ENCODE measurements at places on chromosomes 6 and 20.

DNA sequence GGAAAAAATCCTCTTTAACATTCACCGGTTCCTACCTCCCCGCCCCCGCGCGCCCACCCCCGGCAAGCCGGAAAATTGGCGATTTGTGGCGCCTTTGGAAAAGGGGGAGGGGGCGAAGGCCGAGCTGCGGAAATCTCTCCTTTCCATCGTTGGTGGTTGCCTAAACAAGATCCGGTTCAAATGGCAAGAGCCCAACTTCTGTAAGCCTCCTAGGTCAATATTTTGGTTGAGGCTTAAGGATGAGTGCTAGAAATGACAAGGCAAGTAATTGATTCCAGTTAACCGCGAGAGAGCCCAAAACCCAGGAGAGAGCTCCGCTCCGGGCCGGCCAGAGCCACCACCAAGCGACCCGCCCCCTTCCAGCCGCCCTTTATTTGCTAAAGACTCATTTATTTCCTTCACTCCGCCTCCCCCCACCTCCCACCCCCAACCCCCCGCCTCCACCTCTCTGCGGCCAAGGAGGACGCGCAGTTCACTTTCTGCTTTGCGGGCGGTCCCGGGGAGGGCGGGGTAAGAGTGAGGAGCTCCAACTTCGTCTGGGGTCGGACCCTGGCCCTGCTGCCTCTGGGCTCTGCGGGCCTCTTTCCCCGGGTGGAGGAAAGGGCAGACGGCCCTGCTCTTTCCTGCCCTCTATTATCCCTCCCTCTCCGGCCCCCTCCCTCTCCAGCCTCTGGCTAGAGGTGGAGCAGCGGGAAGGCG lies 838 bp upstream of the NKX2-2 start:
- DNase-seq, result no peak

GRCh38 chr20:50127587-50128519 lies 14.9 kb upstream of the UBE2V1 start:
- no peak for DNase-seq

GRCh38 chr6:138655828-138656227 lies 117.7 kb upstream of the CCDC28A start:
- peak; percentile 59 for DNase-seq

GRCh38 chr6:136410201-136411024 lies 120.8 kb upstream of the BCLAF1 start:
- no peak for DNase-seq

DNA sequence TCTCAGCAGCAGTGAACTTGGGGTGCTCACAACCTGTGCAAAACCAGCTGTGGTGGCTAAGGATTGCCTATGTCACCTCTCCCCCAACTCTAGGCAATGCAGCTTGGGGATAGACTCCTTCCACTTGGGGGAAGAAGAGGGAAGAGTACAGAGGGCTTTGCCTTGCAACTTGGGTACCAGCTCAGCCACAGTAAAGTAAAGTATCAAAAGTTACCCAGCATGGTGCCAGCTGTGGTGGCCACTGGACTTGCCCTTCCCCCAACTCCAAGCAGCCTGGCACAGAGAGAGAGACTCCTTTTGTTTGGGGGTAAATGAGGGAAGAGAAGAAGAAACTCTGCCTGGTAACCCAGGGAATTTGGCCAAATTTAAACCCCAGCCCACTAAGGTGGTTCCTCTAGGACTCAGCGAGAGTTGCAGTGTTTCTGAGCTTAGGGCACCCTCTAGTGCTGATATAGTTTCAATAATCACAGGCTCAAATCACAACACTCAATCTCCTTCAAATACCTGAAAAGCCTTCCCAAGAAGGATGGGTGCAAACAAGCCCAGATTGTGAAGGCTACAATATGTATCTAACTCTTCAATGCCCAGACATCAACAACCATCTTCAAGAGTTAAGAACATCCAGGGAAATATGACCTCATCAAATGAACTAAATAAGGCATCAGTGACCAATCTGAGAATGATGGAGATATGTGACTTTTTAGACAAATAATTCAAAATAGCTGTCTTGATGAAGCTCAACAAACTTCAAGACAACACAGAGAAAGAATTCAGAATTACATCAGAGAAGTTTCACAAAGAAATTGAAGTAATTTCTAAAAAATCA lies 7.6 kb upstream of the DEFB129 start:
- DNase-seq, result no peak

- DNase-seq, result no peak
Measured at GRCh38 chr6:143999406-143999805, 8.7 kb downstream of the PLAGL1 start.

DNA sequence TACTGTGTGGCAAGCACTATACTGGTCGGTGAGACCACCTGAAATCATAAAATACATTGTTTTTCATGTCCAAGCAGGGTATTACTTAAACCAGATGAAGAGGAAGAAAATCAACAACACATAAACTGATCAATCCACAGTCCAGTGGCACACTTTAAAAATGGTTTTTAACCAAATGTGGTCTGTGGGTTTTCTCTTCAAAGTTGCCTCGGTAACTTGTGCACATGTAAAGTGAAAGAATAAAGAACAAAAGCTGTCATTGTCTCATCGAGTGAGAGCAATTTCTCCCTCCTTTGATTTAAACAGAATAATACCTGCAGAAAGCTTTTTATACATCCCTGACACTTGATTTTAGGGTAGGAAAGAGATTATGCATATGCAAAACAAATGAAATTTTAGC lies 3.7 kb downstream of the FLRT3 start:
- no peak for DNase-seq

GRCh38 chr6:89818977-89819335 lies 638 bp downstream of the MDN1 start:
- DNase-seq, result peak; percentile 51

DNA sequence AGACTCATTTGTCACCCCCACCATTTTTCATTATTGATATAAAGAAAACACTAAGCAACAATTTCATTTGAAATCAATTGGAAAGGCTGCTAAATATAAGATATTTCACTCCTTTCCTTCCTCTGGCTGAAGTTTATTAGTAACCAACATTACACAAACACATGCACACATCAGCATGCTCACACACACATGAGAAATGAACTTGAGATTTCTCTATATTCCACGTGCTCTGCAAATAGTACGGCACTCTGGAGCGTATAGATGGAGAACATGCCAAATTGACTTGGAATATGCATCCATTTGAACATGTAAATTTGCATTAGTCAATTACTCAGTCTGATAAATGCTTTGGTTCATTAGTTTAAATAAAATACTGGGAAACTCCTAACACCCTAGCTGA lies 37.1 kb upstream of the F13A1 start:
- DNase-seq, result no peak

DNA sequence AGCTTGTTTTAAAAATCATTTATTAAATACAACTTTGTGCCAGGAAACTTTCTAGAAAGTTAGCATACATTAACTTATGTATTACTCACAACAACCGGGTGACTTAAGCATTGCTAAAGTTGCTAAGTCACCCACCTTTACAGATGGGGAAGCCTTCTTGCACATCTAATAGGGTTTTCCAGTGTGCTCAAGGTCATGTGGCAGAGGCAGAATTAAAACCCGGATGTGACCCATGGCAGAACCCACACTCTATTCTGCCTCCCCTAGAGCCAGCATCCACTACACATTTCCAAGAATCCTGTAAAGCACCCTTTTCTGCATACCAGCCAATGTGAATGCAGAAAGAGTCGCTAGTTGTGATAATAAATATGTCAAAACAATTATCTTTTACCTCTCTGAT lies 13.4 kb downstream of the LINC00237 start:
- DNase-seq, result no peak

GRCh38 chr6:105886066-105886813 lies 199.9 kb upstream of the PRDM1 start:
- DNase-seq, result peak; percentile 41

DNA sequence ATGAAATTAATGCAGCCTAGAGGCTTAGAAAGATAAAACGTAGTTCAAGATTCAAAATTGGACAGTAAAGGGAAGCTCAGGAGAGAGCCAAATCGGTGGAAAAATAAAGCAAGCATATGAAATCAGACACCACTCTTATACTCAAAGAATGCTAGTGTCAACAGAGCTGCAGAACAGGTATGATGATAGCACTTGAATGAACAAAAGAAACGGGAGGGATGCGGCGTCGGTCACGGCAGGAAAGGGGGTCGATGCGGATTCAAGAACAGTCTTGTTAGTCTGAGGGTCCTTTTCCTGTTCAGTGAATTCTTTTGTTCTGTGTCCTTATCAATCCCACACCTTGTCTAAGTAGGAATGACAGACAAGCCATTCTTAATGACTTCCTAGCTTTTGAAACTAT lies 114.4 kb downstream of the FOXC1 start:
- no peak for DNase-seq

DNA sequence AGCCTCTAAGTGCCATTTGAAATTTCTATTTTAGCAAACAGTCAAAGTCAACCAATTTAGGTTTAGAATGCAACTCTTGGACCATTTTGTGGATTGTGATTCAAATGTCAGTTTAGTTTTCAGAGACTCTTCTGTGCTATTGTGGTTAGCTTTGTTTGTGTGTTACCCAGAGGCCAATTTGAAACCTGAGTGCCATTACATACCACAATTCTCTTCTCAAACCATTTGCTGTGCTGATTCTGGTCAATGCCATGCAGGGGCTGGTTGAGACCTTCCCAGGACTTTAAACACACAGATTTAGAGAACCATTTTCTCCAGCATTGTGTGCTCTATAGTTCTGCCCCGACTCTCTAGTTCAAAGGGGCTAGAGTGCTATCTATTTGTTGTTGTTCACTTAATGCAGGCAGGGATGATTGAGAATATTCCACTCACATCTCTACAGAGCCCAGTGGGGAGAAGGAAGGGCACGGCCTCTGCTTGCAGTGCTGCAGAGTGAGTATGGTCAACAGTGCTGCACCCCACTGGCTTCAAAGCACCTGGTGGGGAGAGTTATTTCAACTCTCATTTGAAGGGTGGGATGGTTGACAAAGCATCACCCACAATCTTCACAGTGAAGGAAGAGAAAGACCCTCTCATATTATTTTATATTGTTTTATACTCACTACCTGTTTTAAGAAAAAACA lies 738.2 kb downstream of the COL12A1 start:
- DNase-seq, result no peak

GRCh38 chr6:285030-285771 lies 7.1 kb upstream of the DUSP22 start:
- no peak for DNase-seq

GRCh38 chr20:36544134-36545018 lies 3.1 kb downstream of the MYL9 start:
- DNase-seq, result no peak

DNA sequence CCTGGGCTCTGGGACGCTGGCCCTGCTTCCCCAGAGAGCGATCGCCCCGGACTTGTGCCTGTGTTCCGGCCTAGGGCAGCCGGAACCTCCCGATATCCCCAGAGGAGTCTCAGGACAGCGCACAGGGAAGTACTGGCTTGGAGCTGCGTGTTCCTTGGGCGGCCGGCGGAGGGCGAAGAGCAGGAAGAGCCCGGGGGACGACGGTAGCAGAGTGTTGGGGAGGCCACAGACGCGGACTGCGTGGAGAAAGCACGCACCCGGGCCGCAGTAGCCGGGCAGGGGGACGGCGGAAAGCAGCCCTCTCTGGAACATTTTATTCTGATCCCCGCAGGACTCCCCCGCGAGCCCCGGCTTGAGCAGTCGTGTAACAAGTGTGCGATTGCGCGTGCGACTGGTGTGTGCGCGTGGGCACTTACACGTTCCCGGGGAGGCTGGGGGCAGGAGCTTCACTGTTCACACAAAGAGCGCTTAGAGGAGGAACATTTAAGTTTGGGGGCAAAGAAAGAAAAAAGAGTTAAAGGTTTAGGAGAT lies 36.1 kb downstream of the NCR2 start:
- DNase-seq, result peak; percentile 76

DNA sequence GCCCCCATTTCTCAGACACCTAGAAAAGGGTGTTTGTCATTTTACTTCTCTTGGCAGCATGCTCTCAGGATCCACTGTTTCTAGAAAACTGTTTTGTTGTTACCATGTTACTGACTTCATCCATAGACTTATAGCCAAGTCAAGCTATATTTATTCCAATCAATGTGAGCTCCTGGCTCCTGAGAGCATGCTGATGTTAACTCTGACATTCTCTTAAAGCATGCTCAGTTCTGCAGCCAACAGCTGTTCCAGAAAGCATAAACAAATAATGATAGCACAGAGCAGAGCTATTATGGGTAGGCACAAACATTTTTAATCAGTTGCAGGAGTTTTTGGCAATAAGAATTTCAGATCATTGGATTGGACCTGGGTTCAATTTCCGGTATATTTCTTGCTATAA lies 92.4 kb upstream of the CEP85L start:
- DNase-seq, result no peak

DNA sequence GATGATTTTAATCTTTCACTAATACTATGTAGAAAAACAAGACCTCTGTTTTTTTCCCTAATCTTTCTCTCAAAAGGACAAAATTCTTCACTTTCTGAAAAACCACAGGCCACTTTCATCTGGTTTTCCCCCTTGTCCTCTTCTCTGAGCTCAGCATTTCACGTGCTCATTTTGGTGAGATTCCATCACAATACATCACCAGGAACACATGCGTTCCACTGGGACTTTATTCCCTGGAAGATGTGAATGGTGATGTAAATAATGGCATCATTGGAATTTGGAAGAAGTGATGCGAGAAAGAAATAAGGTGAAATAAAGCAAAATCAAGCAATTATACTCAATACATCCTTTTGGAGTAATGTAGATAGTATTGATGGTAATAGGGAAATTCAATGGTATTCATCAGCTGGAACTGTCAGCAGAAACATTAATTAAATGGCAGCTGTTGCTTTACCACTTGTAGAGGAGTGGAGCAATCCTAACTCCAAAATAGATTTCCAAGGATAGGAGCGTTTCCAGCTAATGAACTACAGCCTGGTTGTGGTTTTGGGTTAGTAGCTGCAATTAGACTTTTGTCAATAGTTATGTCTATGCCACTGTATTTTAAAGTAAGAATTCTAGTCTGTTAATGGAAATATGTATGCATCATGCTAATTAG lies 11.5 kb downstream of the FILIP1 start:
- no peak for DNase-seq

GRCh38 chr6:34213772-34214171 lies 22.9 kb upstream of the HMGA1 start:
- no peak for DNase-seq
